SK-N-SH (cell line): ENCODE measurements at places on chromosomes 13 and 19. TPM values are rescaled to one million over a fixed set of nuclear protein-coding genes. Genes with fewer than 3 reads are reported as not detected.

The ZBTB32 gene
- not detected in 2 replicates for polyA plus RNA-seq

The PDE4A gene
- 2.3 and 2.9 TPM in 2 replicates for polyA plus RNA-seq

The LYPD3 gene
- polyA plus RNA-seq: 3.4 and 4.2 TPM in 2 replicates

The PLIN3 gene
- 129 and 136 TPM in 2 replicates for polyA plus RNA-seq

The PGLYRP1 gene
- polyA plus RNA-seq: not detected in 2 replicates

The ZNF134 gene
- 9.6 and 9.8 TPM in 2 replicates for polyA plus RNA-seq

The VSTM2B gene
- not detected in 2 replicates for polyA plus RNA-seq

The SKA3 gene
- 5.9 and 6.4 TPM in 2 replicates for polyA plus RNA-seq

The CEACAM7 gene
- polyA plus RNA-seq: not detected in 2 replicates

The PCDH17 gene
- 0.13 and 0.21 TPM in 2 replicates for polyA plus RNA-seq

The ZNF431 gene
- polyA plus RNA-seq: 2.4 and 3.8 TPM in 2 replicates

The YJEFN3 gene
- polyA plus RNA-seq: 7.2 and 7.5 TPM in 2 replicates

The UBE2L5 gene
- polyA plus RNA-seq: 0.02 and 0.15 TPM in 2 replicates

The PLVAP gene
- not detected in 2 replicates for polyA plus RNA-seq

The SYNGR4 gene
- polyA plus RNA-seq: 0.08 TPM in 1 of 2 replicates, not detected in the other

The THSD1 gene
- polyA plus RNA-seq: 8.9 and 10.1 TPM in 2 replicates

The ACTMAP gene
- polyA plus RNA-seq: 4.5 and 6.4 TPM in 2 replicates

The UHRF1 gene
- 23.9 and 43.4 TPM in 2 replicates for polyA plus RNA-seq

The PIH1D1 gene
- 145 and 157 TPM in 2 replicates for polyA plus RNA-seq

The SLAIN1 gene
- polyA plus RNA-seq: 1.6 and 1.8 TPM in 2 replicates

The SLC6A16 gene
- 0.33 and 0.80 TPM in 2 replicates for polyA plus RNA-seq

The EFNB2 gene
- polyA plus RNA-seq: 2.8 and 3.0 TPM in 2 replicates

The KLK4 gene
- not detected in 2 replicates for polyA plus RNA-seq

The FGF21 gene
- not detected in 2 replicates for polyA plus RNA-seq

The CEACAM21 gene
- not detected in 2 replicates for polyA plus RNA-seq
